ENCODE measurements at places on chromosomes 16 and 17.
A peak's percentile ranks its signal among the peaks of the same experiment; 100 is the strongest.

DNA sequence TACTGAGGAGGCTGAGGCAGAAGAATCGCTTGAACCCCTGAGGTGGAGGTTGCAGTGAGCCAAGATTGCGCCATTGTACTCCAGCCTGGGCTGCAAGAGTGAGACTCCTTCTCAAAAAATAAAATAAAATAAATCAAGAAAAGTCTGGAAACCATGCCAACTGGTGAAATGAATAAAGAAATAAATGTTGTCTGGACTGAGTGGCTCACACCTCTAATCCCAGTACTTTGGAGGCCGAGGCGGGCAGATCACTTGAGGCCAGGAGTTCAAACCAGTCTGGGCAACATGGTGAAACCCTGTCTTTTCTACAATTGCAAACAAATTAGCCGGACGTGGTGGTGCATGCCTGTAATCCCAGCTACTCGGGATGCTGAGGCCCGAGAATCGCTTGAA is 744 bp upstream of the LRRC37A3 start:
- no peak for DNase-seq

DNA sequence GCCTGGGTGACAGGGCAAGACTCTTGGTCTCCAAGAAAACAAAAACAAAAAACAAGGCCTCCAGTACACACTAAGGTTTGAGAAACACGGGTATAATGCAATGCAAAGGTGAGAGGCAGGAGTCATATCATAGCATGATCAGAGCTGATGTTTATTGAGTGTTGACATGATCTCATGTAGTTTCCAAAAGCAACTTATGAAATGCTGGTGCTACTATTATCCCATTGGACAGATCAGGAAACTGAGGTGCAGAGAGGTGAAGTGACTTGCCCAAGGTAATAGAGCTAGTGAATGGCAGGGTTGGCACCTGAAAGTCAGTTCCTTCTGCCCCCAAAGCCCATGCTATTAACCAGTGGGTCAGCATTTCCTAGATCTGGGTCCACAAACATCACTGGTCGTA is 3.1 kb upstream of the NPIPB7 start:
- no peak for DNase-seq

GRCh38 chr17:33628500-33629346 is 335.6 kb upstream of the ASIC2 start:
- no peak for DNase-seq

DNA sequence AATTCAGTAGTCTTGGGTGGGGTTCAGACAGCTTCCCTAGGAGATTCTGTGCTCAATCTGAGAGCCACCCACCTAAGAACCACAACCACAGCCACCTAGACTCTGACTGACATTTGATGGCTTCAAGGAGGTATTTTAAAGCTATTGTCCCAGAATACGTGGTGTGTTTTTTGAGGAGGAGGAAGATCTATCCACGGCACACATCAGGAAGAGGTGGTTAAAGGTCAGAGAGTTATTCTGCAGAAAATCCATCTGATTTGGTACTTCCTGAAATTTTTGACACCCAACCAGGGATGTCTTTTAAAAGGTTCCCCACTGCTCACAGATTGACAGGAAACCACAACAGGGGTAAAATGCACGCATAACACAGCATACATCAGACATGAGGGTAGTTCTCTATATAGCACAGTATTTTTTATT is 25.1 kb downstream of the SMARCE1 start:
- DNase-seq = peak; percentile 47

- DNase-seq = peak; percentile 44
These were observed 26.2 kb upstream of the RFFL start for GRCh38 chr17:35089586-35090296.

GRCh38 chr16:1271380-1271723 is 15.5 kb downstream of the TPSD1 start:
- no peak for DNase-seq

GRCh38 chr16:49587511-49587910 is 213.9 kb downstream of the C16orf78 start:
- no peak for DNase-seq

DNA sequence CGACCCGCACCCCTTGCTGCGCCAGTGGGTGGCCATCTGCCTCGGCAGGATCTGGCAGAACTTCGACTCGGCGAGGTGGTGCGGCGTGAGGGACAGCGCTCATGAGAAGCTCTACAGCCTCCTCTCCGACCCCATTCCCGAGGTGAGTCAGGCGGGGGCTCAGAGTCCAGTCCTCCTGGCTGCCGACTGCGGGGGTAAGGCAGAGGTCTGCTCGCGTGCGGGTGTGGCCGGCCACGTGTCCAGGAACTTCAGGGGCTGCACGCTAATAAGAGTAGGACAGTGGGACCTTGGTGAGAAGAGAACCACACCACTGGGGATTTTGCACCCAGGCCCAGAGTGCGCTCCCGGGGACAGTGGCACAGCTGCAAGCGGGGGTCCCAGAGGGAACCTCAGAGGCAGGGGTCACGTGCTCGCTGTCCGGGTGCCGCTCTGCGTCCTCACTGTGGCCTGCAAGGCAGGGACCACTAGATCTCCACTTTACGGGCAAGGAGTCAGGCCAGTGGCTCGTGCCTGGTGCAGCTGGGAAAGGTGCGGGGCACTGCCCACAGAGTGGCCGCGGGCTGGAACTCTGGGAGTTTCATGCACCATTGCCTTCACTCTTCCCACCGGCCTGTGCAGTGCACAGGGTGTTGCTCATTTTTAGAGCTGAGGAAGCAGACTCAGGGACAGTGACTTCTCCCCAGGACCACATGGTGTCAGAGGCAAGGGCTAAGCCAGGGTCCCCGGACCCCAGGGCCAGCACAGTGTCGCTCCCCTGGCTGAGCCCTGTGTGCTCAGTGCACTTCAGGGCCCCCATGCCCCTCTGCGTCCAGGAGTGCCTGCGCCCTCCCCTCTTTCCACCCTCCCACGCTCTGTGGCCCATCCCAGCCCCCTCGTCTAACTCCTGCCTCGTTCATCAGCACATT is 107.6 kb upstream of the CHMP6 start:
- no peak for DNase-seq

DNA sequence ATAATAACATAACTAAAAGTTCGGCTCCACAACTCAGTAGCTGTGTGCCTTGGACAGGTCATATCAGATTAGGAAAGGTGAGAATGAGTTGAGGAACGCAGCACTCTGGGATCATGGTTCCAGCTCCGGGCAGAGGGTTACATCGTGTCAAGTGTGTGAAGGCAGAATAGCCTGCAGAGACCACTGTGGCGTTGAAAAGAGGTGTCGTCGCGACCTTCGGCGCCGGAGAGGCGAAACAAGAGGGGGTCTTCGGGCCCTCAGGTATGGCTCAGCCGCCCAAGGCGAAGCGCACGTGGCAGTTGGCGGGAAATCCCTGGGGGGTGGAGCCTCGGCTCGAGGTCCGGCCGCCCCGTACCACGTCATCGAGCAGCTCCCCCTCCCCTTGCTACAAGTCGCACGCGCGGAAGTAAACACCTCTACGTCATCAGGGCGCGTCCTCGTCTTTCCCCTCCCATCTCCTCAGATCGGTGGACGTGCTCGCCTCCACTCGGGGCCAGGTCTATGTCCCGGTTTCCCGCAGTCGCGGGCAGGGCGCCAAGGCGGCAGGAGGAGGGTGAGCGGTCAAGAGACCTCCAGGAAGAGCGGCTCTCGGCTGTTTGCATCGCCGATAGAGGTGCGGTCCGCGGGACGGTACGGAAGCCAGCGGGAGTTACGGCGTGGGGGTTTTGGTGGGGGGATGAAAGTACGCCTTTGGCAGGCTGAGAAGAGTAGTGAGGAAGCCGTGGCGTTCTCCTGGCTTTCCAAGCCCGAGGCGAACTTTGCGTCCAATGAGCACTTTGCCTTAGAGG is at the start of gene DHX40:
Gene DHX40, plus strand, starts transcription at position 440 of the 788 bp plus-strand sequence. Its CDS starts 62 bp downstream, at position 502.
- DNase-seq = peak; percentile 83

DNA sequence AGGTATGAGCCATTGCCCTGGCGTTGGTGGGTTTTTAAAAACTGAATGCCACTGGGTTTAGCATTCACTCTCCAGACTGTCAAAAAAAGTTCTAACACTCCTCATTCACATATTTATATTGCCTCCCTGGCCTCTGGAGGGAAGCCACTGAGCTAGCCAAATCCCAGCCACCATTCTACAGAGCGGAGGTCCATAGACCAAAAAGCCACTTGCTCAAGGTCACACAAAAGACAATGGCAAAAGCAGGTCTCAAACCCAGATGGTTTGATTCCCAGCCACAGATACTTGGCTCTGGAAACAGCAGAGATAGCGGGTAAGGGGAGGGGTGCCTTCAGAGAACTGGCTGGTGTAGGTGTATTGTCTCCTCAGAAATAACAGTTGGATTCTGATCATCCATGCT is 18.0 kb upstream of the CDIPT start:
- no peak for DNase-seq

GRCh38 chr17:4569591-4569990 is 9.2 kb upstream of the GGT6 start:
- no peak for DNase-seq

- no peak for DNase-seq
These were observed 6.6 kb downstream of the CDC42EP4 start for GRCh38 chr17:73304971-73305812.

GRCh38 chr16:49631187-49632041 is 224.5 kb downstream of the ZNF423 start:
- no peak for DNase-seq

- no peak for DNase-seq
These were observed 82.4 kb downstream of the PLCG2 start for GRCh38 chr16:81861503-81861902.

- no peak for DNase-seq
These were observed 241.0 kb downstream of the GSG1L start for GRCh38 chr16:27822529-27822928.

DNA sequence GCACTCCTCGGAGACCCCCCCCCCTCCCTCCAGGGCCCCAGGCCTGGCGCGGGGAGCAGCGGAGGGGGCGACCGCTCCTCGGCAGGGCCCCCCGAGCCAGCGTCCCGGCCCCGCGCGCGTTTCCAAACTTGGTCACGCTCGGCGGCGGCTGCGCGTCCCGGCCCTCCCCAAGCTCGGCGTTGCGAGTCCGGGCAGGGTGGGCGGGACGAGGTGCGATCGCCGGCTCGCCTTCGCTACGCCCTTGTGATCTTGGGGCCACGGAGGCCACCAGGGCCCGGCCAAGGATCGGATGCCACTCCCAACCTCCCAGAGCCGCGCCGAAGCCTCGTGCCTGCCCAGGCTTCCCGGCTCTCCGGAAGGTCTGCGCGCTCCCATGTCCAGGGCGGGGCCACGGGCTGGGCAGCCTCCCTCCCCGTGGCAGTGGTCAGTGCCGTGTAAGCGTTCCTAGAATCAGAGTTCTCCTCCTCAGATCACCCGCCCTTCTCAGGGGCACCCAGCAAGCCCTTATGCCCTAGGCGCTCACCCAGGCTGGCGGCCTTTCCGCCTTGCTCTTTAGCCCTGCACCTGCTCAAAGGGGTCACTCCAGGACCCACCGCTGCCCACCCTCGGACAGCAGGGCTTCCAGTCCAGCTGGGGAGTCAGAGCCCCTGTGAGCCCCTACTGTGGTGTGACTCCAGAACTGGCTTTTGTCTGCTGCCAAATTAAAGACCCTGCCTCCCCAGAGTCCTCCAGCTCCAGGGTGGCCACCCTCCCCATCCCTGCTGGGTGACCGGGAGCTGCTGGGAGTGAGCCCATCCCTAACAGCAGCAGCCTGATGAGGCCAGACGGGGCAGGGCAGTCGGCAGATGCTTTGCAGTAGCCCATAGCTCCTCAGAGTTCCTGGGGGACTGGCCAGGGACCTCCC is 12.2 kb upstream of the MRPS23 start:
- DNase-seq = no peak

DNA sequence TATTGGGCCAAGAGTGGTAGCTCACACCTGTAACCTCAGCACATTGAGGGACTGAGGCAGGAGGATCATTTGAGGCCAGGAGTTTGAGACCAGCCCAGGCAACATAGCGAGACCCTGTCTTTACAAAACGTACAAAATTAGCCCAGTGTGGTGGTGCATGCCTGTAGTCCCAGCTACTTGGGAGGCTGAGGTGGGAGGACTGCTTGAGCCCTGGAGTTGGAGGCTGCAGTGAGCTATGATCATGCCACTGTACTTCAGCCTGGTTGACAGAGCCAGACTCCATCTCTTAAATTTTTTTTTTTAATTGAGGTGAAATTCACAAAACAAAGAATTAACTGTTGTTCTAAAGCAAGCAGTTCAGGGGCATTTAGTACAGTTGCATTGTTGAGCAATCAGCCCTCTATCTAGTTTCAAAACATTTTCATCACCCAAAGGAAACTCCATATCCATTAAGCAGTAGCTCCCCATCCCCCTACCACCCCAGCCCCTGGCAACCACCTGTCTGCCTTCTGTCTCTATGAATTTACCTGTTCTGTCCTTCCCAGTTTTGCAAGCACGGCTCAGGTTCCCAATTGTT is 15.6 kb downstream of the SNX29 start:
- no peak for DNase-seq

DNA sequence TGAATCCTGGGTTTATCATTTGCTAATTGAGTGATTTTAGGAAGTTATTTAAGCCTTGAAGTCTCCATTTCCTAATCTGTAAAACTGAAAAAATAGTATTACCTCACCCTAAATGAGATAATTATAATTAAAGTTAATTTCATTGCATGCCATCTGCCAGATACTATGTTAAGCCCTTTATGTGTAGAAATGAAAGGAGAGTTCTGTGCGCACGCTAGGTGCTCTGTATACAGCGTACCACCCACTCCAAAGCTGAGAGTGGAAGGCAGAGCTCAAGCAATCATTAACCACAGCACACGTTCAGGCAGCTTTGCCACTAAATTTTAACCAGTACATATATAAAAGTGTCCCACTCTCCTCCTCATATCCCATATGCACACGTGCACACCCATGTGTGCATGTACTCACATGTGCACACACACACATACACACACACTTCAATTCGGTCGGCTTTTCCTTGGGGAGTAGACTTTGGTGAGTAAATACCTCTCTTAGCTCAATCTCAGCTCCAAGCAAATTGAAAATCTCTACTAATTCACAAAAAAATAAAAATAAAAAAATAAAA is 204.8 kb downstream of the GRIN2A start:
- DNase-seq = no peak

- no peak for DNase-seq
These were observed 311.9 kb downstream of the CA10 start for GRCh38 chr17:51846566-51846965.

DNA sequence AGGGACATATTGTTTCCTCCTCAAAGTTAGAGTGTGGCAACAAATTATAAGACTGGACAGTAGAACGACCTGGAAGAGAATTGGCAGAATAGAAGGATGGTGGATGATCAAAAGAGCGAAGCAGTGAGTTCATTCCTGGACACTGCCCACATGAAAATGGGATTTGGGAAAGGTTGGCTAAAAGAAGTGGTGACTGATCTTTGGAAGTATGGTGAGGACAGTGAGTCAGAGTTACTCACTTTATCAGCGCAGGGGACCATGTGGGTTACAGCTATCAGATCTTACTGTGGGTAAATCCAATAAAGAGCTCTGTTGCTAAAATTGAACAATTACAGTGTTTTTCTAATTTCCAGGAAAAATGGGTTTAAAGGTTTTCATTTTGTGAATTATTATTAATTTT is 2.7 kb upstream of the TANC2 start:
- no peak for DNase-seq

GRCh38 chr17:66746736-66747135 is 88.2 kb upstream of the CACNG5 start:
- no peak for DNase-seq
